ENCODE measurements at places on chromosomes 2 and 18. TPM values are rescaled to one million over a fixed set of nuclear protein-coding genes. Genes with fewer than 3 reads are reported as not detected.

DNA sequence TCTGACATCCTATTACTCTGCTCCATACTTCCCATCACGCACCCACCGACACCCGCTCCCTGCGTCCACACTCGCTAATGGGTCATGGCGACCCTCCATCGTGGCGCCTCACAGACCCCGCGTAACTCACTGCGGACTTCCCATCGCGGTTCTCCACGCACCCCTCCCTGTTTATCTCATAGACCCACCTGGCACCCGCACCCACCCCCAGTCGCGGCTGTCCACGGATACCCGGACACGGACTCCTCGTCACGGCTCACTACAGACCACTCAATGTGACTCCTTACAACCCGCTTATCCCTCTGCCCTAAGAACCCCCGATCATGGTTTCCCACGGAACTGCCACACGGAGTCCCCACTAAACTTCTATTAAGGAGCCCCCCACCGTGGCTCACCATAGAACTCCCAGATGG lies 458 bp downstream of the CXXC1 start:
- H3K4me1 ChIP-seq: peaks cover 6% of the 10 kb centered on the region
- H3K27ac ChIP-seq: peak overlapping the region; percentile 89
- peaks cover 16% of the 10 kb centered on the region for H3K27me3 ChIP-seq
- DNase-seq: no peak

DNA sequence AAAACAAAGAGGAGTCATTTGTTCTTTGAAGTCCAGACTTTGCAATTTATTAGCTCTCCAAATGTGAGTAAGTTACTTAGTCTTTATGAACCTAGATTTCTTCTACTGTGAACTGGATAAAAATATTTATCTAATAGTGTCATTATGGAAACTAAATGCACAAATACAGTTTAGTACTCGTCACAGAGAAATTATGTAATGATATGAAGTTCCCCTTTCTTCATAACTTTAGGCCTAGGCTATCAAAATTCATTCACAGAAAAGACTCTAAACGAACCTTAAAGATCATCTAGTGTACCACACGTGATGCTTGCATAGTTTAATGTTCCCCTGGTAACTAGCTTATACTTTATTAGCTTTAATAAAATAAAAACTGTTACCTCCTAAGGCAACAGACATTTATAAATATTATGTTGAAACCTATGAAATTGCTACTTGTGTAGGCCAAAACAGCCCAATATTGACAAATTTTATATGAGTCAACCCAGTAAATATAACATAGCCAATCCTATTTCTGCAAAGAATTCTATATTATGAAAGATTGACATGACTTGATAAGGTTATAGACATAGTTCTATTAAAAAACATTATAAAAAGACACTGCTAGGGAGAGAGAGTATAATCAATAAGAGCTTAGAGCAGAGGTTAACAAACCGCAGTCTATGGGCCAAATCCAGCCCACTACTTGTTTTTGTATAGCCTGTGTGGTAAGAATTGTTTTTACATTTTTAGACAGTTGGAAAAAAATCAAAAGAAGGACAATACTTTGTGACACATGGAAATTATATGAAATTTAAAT lies 44.9 kb upstream of the ITPRID2 start:
- no peaks in the 10 kb centered on the region for H3K27me3 ChIP-seq
- no peak overlapping the region for H3K4me3 ChIP-seq
- no peaks in the 10 kb centered on the region for H3K36me3 ChIP-seq
- no peak overlapping the region for H3K27ac ChIP-seq
- H3K4me1 ChIP-seq: peaks cover 8% of the 10 kb centered on the region

GRCh38 chr2:193467276-193467987 lies 1272.7 kb upstream of the TMEFF2 start:
- no peaks in the 10 kb centered on the region for H3K27me3 ChIP-seq
- no peaks in the 10 kb centered on the region for H3K4me1 ChIP-seq
- H3K27ac ChIP-seq: no peak overlapping the region
- H3K36me3 ChIP-seq: no peaks in the 10 kb centered on the region
- H3K4me3 ChIP-seq: no peak overlapping the region

DNA sequence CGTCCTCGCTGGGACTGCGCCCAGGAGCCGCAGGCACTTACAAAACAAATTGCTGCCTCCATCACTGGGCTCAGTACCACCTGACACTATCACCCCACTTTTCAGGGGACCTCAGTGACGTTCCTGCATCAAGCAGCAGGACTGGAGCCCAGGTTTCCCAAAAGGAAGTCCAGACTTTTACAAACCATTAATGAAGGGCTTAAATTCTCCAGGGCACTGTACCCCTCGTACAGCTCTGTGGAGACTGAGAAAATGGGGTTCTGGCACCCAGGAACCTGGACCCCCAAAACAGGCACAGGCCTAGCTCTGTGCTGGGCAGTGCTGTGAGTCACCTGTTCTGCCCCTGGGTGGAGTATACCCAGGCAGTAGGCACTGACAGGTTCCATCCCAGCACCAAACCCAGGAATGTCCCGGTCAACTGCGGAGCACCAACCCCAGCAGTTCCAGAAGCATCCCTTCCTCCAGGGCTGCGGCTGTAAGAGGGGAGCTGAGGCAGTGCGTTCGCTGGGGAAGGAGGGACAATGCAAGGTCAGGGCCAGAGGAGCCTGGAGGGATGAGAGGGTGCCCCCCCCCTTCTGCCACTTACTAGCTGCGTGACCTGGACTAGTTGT lies 24.6 kb upstream of the NOTO start:
- H3K36me3 ChIP-seq: no peaks in the 10 kb centered on the region
- H3K4me1 ChIP-seq: peaks cover 2% of the 10 kb centered on the region
- no peak for DNase-seq
- peak overlapping the region; percentile 70 for H3K4me3 ChIP-seq
- peaks cover 28% of the 10 kb centered on the region for H3K27me3 ChIP-seq

- no peak for DNase-seq
- no peak overlapping the region for H3K4me3 ChIP-seq
- no peaks in the 10 kb centered on the region for H3K27me3 ChIP-seq
Measured at GRCh38 chr2:234178330-234179030, 128.0 kb downstream of the SPP2 start.

DNA sequence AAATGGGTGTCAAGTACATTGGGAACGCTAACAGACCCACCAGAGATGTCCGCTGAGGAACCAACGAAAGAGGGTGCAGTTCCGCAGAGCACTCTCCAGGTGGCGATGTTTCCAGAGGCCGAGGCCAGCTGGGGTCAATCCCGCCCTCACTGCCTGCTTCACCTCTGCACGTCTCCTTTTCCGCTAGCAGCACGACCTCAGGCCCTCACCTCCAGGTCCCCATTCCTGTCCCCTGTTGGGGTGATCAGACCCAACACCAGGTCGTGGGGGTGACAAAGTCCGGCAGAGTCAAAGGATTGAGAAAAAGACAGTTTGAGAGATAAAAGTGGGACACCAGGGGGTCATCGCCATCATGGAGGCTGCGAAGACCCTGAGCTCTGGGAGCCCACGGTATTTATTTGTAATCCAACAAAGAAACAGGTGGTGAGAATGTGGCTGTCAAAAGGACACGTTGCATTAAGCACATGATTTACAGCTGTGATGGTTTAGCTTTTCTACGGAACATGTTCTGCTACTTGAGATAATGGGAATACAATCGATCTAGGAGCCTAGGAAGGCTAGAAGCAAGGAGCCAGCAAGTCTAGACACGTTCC lies 27.3 kb downstream of the ZAP70 start:
- H3K4me3 ChIP-seq: no peak overlapping the region
- peaks cover 5% of the 10 kb centered on the region for H3K27me3 ChIP-seq
- no peaks in the 10 kb centered on the region for H3K4me1 ChIP-seq
- H3K36me3 ChIP-seq: peaks cover 7% of the 10 kb centered on the region
- peak; percentile 78 for DNase-seq

DNA sequence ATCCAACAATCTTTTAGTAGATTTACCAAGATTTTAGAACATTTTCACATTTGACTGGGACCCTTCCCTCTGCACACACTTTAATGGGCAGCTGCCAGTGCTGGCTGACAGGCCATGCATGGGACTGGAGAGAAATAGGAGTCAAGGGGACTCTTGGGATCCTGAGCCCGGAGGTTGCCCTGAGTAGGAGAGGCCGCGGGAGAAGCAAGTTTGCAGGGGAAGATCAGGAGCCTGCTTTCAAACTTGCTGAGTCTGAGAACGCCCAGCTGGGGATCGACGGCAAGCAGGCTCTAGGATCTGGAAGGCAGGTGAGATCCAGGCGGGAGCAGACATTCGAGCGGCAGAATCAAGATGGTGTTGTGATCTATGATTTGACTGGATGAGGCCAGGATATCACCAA lies 186.1 kb downstream of the HDAC4 start:
- no peak overlapping the region for H3K27ac ChIP-seq
- peak overlapping the region; percentile 9 for H3K4me3 ChIP-seq
- DNase-seq: peak; percentile 17
- H3K36me3 ChIP-seq: no peaks in the 10 kb centered on the region

- DNase-seq: no peak
- no peak overlapping the region for H3K27ac ChIP-seq
- peaks cover 9% of the 10 kb centered on the region for H3K27me3 ChIP-seq
- no peaks in the 10 kb centered on the region for H3K36me3 ChIP-seq
- peaks cover 38% of the 10 kb centered on the region for H3K4me1 ChIP-seq
Measured at GRCh38 chr18:48126240-48126639, 195.8 kb upstream of the SMAD2 start.

- H3K27me3 ChIP-seq: no peaks in the 10 kb centered on the region
- no peak overlapping the region for H3K27ac ChIP-seq
- peaks cover 10% of the 10 kb centered on the region for H3K4me1 ChIP-seq
- H3K36me3 ChIP-seq: no peaks in the 10 kb centered on the region
- no peak overlapping the region for H3K4me3 ChIP-seq
Measured at GRCh38 chr2:184444217-184444616, 154.1 kb upstream of the ZNF804A start.

- no peaks in the 10 kb centered on the region for H3K27me3 ChIP-seq
- DNase-seq: no peak
- H3K4me1 ChIP-seq: peaks cover 59% of the 10 kb centered on the region
- peak overlapping the region; percentile 10 for H3K27ac ChIP-seq
- no peak overlapping the region for H3K4me3 ChIP-seq
Measured at GRCh38 chr18:5455674-5456073, 88.1 kb downstream of the EPB41L3 start.

- peaks cover 7% of the 10 kb centered on the region for H3K27me3 ChIP-seq
- H3K36me3 ChIP-seq: no peaks in the 10 kb centered on the region
- peaks cover 27% of the 10 kb centered on the region for H3K4me1 ChIP-seq
- peak overlapping the region; percentile 13 for H3K4me3 ChIP-seq
- H3K27ac ChIP-seq: peak overlapping the region; percentile 52
Measured at GRCh38 chr18:75216212-75216910, 5.8 kb downstream of the TSHZ1 start.

DNA sequence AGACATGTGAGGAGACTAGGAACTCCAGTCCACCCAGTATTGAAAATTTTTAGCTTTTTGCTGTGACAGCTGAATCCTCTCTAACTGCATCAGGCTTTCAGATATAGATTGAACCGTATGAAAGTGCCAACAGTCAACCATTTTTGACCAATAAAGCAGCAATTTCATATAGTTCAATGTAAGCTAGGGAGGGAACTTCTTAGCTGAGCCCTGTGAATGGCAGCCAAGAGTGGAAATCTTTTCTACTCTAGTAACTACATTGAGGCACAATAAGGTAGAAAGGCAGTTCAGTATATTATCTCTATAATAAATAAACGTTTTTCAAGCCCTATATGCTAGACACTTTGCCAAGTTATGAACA lies 96.3 kb upstream of the TANK start:
- H3K4me1 ChIP-seq: peaks cover 13% of the 10 kb centered on the region
- DNase-seq: no peak
- H3K27ac ChIP-seq: no peak overlapping the region
- H3K36me3 ChIP-seq: no peaks in the 10 kb centered on the region
- H3K27me3 ChIP-seq: no peaks in the 10 kb centered on the region
- H3K4me3 ChIP-seq: no peak overlapping the region

- DNase-seq: no peak
- no peaks in the 10 kb centered on the region for H3K4me1 ChIP-seq
- peaks cover 3% of the 10 kb centered on the region for H3K27me3 ChIP-seq
- H3K27ac ChIP-seq: no peak overlapping the region
- H3K4me3 ChIP-seq: no peak overlapping the region
Measured at GRCh38 chr2:142649581-142649980, 227.9 kb upstream of the KYNU start.

- no peak for DNase-seq
- H3K36me3 ChIP-seq: peaks cover 8% of the 10 kb centered on the region
- H3K4me3 ChIP-seq: no peak overlapping the region
- peaks cover 2% of the 10 kb centered on the region for H3K4me1 ChIP-seq
- H3K27me3 ChIP-seq: peaks cover 10% of the 10 kb centered on the region
Measured at GRCh38 chr2:23323198-23323916, 61.6 kb upstream of the KLHL29 start.

- no peaks in the 10 kb centered on the region for H3K36me3 ChIP-seq
- H3K4me1 ChIP-seq: no peaks in the 10 kb centered on the region
- no peak overlapping the region for H3K4me3 ChIP-seq
Measured at GRCh38 chr2:220153118-220153517, 525.7 kb downstream of the SLC4A3 start.

- no peak overlapping the region for H3K4me3 ChIP-seq
- no peak overlapping the region for H3K27ac ChIP-seq
- H3K4me1 ChIP-seq: peaks cover 10% of the 10 kb centered on the region
- no peaks in the 10 kb centered on the region for H3K27me3 ChIP-seq
- no peak for DNase-seq
Measured at GRCh38 chr2:141741652-141742051, 389.2 kb downstream of the LRP1B start.

GRCh38 chr18:74234326-74235171 lies 57.2 kb downstream of the CYB5A start:
- peaks cover 5% of the 10 kb centered on the region for H3K36me3 ChIP-seq
- peaks cover 11% of the 10 kb centered on the region for H3K27me3 ChIP-seq
- no peak overlapping the region for H3K4me3 ChIP-seq

DNA sequence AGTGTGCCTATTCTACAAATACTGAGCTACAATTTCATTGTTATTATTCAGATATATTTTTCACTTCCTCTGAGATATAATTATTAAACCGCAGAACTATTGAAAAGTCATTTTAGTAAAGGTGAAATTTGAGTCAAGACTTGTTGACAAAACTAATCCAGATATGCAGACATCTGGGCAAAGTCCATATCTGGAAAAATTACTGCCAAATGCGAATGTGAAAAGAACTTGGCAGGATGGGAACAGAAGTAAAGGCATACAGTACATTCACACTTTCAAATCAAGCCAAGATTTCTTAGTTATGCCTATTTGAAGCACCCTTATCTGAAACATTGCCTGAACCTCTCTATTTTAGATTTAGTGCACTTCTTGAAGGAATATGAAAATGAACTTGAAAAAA lies 923.6 kb downstream of the CCDC85A start:
- H3K27ac ChIP-seq: no peak overlapping the region
- H3K27me3 ChIP-seq: no peaks in the 10 kb centered on the region
- H3K4me3 ChIP-seq: no peak overlapping the region
- no peaks in the 10 kb centered on the region for H3K36me3 ChIP-seq

The AQP12A gene
- not detected for total RNA-seq

The PLCL1 gene
- 28.8 TPM for total RNA-seq

The RAPGEF4 gene
- total RNA-seq: 8.7 TPM

The ALKAL2 gene
- total RNA-seq: 1.0 TPM

The STK17B gene
- 2.5 TPM for total RNA-seq

The UGT1A10 gene
- not detected for total RNA-seq

The SERPINB11 gene
- not detected for total RNA-seq

The DYSF gene
- total RNA-seq: 11.1 TPM

The DTYMK gene
- 32.8 TPM for total RNA-seq
